Stimulated activated CD8-positive, alpha-beta memory T cell treated with anti-CD3 and anti-CD28 coated beads, Interleukin-7, amount 100 ng/mL, for 4 hours (primary cell): ENCODE measurements at places on chromosomes 3 and 15.

GRCh38 chr3:195255176-195255500, 15.8 kb downstream of the XXYLT1 start:
- DNase-seq: no peak

DNA sequence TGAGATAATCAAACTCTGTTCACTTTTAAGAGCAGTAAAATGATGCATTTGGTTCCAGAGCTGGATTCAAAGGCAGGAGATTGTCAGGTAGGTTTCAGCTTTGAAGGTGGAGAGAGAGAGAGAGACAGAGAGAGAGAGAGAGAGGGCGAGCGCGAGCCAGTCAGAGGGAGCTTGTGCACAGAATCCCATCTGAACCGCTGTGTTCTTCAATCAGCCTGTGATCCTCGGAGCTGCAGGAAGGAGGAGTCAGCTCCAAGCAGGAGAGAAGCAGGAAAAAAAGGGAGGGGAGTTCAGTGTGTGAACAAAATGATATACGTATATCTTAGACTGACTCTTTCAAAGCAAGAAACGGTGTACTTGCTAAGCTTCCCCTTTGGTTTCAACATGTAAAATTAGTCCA, at the start of gene GPR149:
TSS of gene GPR149 (minus strand) at position 177 of the 400 bp plus-strand sequence. CDS start 575 bp downstream, outside the sequence.
- no peak for DNase-seq

DNA sequence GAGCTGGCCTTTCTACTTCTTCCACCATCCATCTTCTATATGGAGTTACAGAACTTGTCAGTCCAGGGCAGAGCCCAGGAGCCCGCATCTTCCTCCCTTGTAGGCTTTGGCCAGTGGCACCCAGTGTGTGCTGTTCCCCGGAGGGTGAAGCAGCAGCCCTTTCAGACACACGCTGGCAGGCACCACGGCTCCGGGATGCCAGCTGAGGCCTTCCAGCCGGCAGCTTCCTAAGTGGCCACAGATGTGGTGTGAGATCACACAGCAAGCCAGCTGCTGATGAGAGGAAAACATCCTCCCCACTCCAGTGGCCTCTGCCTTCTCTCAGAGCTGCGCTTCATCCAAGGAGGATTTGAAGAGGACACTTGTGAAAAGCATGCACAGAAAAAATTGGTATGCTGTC, 24.1 kb downstream of the CRABP1 start:
- no peak for DNase-seq

- DNase-seq: no peak
Measured at GRCh38 chr3:110518031-110518430, 553.6 kb upstream of the NECTIN3 start.

DNA sequence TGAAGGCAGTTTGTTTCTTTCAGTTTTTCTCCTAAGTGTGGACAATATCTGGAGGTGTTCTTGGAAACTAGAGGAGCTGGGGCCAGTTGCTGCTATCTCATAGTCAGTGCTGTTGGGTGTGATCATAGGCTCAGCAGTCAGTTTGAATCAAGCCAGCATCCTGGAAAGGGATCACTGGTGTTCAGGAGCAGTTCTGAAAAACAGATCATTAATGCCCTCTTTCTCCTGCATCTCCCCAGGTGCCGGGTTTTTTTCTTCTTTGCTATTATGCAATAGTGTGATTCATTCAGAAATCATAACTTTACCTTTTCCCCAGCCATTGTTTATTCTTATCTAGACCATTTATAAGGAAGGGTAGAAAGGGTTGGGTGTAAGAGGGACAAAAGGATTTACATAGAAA, 24.0 kb downstream of the LNP1 start:
- no peak for DNase-seq

- DNase-seq: no peak
Measured at GRCh38 chr3:187630404-187630803, 39.8 kb downstream of the SST start.

DNA sequence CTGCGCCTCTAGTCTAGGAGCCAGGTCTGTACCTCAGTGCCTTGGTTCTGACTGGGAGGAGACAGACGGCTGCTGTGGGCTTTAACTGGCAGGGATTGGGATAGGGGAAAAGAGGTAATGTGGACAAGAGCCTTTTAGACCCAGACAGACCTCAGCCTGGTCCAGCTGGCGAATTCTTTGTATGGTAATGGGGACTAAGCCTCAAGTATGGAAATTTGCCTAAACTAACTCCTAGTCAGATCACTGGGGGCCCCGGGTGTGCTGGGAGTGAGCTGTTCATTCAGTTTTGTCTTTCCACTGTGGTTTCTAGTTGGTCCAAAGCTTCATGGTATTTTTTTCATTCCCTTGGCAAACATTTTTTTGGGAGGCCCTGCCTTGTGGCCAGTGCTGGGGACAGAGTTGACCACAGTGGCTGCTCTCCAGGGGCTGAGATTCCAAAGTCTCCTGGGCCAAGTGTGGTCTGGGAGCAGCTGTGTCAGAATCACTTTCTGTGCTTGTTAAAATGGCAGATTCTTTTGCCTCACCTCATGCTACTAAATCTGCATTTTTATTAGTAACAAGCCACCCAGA, 261.4 kb upstream of the C2CD4B start:
- no peak for DNase-seq

- no peak for DNase-seq
Measured at GRCh38 chr3:123371859-123372685, 76.8 kb downstream of the ADCY5 start.

DNA sequence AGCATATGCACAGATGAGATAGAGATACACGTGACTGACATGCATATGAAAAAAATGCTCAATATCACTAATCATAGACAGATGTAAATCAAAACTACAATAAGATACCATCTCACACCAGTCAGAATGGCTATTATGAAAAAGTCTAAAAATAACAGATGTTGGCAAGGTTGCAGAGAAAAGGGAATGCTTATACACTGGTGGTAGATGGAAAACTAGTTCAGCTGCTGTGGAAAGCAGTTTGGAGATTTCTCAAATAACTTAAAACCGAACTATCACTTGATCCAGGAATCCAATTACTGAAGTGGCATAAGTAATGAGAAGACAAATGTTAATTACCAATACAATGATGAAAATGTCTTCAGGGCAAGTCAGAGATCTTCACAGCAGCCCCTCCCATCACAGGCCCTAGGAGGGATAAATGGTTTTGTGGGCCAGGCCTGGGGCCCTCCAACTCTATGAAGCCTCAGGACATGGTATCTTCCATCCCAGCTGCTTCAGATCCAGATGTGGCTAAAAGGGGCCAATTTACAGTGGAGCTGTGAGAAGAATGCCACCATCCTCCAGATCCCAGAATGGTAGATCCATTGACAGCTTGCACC, 71.4 kb upstream of the PLSCR4 start:
- DNase-seq: no peak

- DNase-seq: no peak
Measured at GRCh38 chr3:178500631-178501030, 35.6 kb upstream of the KCNMB2 start.

DNA sequence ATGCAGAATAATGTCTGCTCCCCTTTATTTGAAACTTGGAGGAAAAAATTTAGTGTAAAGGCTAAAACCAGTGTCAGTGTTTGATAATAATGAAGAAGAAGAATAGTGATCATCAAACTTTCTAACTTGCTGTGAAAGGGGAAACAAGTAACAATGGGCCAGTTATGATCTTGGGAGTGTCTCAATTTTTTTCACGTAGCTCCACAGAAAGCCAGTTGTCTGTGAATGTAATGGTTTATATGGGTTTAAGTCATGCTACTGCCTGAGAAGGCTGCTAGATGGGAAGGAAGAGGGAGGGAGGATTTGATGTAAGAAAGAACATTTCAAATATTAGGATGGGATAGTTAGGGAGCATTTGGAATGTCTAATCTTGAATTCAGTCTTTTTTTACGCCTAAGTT, 21.1 kb upstream of the SSR3 start:
- no peak for DNase-seq

DNA sequence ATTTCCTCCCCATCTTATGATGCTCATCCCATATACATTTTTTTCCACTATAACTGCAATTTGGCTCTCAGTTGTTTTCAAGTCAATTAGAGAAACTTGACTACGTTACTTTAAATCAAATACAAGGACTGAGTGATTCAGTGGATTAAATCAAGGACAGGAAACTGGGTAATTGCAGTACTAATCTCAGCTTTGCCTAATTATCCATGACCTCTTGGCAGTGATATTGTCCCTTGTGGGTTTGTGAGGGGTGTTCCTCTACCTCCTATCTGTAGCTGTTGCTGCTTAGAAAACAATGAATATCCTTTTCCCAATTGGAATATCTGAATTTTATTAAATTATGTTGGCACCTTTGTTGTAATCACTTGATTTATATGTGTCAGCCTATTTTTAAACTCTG, 79.4 kb downstream of the ZPLD1 start:
- no peak for DNase-seq

DNA sequence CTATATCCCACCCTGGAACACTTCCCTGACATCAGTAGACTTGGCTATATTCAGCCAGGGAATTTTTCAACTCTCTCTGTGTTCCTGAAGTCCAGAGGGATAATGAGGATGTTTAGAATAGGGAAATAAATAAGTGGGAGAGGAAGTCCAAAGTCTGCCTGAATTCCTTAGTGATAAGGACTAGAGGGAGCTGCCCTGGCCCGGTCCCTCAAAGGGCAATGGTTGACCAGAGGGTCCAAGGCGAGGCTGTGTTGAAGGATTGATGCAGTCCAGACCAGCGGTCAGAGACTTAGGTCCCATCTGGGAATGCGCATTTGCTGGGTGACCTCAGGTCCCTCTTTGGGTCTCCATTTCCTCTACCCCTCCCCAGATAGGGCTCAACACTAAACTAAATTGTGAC, 7.9 kb downstream of the VIPR1 start:
- no peak for DNase-seq

DNA sequence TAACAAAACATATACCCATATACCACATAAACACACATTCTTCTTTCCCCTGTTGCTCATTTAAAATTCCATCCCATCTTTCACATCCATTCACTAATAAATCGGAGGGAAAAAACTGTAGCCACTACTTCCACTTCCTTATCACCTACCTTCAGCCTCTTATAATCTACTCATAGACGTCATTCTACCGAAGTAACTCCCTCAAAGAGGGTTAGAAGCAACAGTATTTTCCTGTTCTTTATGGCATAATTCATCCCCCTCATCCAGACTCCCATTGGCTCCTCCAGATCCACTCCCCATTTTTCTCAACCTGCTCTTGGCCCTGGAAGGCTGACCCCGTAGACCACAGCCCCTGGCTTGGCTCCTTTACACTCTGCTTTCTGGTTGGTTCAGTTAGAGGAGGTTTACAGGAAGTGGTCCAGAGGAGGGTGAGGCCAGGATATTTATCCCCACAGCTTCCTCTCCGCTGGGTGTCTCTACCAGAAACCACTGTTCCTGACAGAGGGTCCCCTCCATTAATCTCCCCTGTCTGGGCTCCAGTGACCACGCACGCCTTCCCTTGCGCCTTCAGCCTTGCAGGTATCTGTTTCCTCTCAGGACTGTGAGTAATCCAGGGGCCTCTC, 46.3 kb downstream of the FMN1 start:
- DNase-seq: no peak

- no peak for DNase-seq
Measured at GRCh38 chr15:64695561-64695992, 79.8 kb downstream of the RBPMS2 start.

GRCh38 chr3:102511639-102512038, 76.8 kb downstream of the ZPLD1 start:
- DNase-seq: no peak

DNA sequence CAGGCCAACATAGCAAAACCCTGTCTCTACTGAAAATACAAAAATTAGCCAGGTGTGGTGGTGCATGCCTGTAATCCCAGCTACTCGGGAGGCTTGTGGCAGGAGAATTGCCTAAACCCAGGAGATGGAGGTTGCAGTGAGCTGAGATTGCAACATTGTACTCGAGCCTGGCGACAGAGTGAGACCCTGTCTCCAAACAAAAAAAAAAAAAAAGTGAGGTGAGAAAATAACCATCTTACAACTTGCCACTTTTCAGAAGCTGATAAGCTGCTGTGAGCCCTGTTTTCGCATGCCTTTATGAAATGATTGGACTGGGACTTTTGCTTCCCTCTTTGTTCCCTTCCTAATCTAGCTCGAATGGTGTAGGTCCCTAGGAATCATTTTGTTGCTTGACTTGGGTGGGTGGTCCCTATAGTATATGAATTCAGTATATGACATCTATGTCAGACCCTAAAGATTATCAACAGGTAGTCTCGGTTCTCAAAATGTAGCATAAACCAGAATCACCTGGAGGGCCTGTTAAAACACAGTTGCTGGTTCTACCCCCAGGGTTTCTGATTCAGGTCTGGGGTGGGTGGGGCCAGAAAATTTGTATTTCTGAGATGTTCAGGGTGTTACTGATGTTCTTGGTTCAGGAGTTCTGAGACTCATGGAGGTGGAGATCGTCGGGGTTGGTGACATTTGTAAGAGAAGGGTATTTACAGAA, 107.9 kb downstream of the FNDC3B start:
- no peak for DNase-seq

DNA sequence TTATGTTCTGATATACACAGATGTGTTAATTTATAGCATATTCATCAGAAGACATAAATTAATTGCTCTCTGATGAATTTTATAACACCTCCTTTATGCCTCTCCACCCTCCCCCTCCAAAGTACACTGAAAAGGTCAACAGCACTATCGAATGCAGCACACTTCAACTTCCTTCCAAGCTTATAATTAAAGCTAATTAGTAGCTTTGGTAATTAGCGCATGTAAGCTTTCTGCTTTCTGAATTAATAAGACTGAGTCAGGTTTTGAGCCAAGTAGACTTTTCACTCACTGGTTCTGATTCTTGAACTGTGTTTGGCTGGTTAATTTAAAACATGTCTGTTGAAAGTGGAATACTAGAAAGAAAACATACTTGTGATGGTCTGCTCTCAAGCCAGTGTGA, 760.8 kb upstream of the CFAP20DC start:
- DNase-seq: no peak

GRCh38 chr3:157360044-157360443, 76.6 kb upstream of the PTX3 start:
- DNase-seq: no peak

GRCh38 chr15:34679291-34679690, 75.5 kb downstream of the GJD2 start:
- no peak for DNase-seq

- DNase-seq: no peak
Measured at GRCh38 chr3:87288446-87288845, 12.1 kb upstream of the POU1F1 start.

GRCh38 chr3:57062101-57062631, 1.7 kb downstream of the SPATA12 start:
- no peak for DNase-seq

DNA sequence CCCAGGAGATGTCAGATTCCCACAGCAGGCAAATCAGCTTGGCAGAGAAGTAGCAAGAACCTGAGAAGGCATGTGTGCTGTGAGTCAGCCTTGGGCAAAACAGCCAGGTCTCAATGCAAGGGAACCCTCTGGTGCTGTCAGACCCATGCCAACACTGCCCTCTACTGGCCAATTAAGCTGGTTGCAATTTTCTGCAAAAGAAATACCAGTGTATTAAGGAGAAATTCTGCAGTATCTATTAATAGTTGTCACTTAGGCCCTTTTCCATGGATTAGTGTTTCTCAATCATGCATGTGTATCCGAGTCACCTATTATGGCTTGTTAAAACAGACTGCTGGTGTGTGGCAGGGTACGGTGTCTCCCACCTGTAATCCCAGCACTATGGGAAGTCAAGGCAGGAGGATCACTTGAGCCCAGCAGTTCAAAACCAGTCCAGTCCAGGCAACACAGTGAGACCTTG, 26.2 kb downstream of the MAP4 start:
- DNase-seq: peak; percentile 53
